ENCODE measurements at places on chromosomes 4 and X.

GRCh38 chrX:10549280-10549679, 71.1 kb downstream of the MID1 start:
- H3K4me3 ChIP-seq: no peak overlapping the region
- no peaks in the 10 kb centered on the region for H3K36me3 ChIP-seq
- H3K27me3 ChIP-seq: no peaks in the 10 kb centered on the region

- peak overlapping the region; percentile 62 for H3K4me3 ChIP-seq
- peaks cover 15% of the 10 kb centered on the region for H3K27me3 ChIP-seq
- DNase-seq: peak; percentile 2
Measured at GRCh38 chrX:134173541-134174272, 63.3 kb upstream of the CCDC160 start.

DNA sequence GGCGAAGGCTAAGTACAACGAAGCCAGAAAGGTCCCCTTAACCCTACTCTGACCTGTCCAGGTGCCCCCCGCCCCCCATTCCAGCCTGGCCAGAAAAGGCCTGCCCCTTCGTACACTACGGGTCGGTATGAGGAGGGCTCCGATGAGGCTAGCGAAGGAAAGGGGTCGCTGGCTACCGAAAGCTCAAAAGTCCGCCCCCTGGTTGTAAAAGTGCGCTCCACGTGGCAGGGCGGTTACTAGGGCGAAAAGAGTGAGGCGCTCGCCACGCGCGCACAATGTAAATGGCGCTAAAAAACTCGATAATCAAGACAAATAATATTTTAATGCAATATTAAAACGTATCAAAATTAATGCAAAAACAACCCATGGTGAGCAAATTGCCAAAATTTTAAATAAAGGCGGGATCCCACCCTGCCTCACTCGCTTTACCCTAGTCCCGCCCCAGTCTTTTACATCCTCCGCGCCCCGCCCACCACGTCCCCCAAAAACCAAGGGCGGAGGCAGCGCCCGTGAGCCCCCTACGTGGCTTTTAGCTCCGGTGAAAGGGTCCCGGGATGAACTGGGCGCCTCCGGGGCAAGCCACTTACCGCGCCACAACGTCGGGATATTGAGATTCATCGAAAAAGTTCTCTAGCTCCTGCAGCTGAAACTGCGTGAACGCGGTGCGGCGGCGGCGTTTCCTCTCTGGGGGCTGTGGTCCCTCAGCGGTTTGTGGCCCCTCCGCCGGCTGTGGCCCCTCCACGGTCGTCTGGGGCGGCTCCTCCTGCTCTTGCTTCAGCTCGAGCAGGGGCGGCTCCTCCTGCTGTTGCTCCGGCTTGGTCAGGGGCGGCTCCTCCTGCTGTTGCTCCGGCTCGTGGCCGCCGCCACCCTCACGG, 929 bp downstream of the ESX1 start:
- no peaks in the 10 kb centered on the region for H3K36me3 ChIP-seq
- H3K4me1 ChIP-seq: no peaks in the 10 kb centered on the region
- H3K27me3 ChIP-seq: peaks cover 22% of the 10 kb centered on the region
- no peak overlapping the region for H3K4me3 ChIP-seq

GRCh38 chrX:41313419-41313818, 20.5 kb upstream of the DDX3X start:
- H3K27me3 ChIP-seq: no peaks in the 10 kb centered on the region
- no peak for DNase-seq
- H3K27ac ChIP-seq: no peak overlapping the region
- H3K4me3 ChIP-seq: no peak overlapping the region

DNA sequence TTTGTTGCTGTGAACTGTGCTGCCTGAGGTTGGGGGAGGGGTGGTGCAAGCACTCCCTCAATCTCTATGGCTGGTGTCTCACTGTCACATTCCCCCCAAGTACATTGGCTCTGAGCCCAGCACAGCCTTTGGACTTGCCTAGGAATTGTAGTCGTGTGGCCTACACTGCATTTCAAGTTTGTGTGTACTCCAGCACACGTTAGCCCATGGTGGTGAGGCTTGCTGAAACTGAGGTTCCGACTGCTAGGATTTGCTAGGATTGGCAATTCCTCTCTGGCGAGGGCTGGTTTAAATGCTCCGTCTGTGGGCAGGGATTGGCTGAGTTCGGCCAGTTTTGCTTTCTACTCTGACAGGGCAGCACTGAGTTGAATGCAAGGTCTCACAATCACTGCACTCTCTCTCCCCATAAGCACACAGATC, 121.7 kb upstream of the CXXC4 start:
- no peak overlapping the region for H3K27ac ChIP-seq
- no peaks in the 10 kb centered on the region for H3K4me1 ChIP-seq
- H3K4me3 ChIP-seq: no peak overlapping the region

DNA sequence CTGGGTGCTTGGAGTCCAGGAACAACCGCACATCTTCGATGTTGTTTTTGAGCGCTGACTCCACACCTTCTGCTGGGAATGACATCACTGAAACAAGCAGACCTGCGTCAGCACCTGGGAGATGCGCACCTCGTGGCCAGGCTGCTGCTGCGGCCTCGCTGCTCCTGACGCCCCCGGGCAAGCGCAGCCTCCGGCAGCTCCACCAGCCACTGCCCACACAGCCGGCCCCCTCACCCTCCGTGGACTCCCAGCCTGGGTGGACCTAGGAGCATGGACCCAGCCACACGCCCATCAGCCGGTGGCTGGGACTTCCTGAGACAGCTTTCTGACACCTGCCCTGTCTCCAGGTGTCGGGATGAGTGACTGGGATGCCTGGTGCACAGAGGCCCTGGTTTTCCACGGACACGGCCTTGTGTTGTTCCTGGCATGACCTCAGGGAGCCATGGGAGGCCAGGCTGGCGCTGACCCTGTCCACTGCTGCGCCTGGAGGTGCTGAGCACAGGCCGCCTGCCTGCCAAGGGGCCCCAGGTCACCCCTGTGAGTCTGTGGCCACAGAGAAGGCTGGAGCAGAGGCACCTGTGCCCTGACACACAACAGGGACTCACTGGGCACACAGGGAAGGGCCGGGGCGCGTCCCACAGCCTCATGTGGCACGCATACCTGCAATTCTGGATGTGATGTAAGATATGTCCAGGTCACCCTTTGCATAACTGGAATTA, 48.6 kb downstream of the GAK start:
- peaks cover 17% of the 10 kb centered on the region for H3K4me1 ChIP-seq
- H3K27ac ChIP-seq: no peak overlapping the region
- DNase-seq: no peak
- H3K27me3 ChIP-seq: no peaks in the 10 kb centered on the region
- peaks cover 50% of the 10 kb centered on the region for H3K36me3 ChIP-seq
- H3K4me3 ChIP-seq: no peak overlapping the region

- H3K36me3 ChIP-seq: no peaks in the 10 kb centered on the region
- DNase-seq: no peak
- no peaks in the 10 kb centered on the region for H3K27me3 ChIP-seq
- no peaks in the 10 kb centered on the region for H3K4me1 ChIP-seq
- H3K4me3 ChIP-seq: no peak overlapping the region
Measured at GRCh38 chrX:100647095-100647494, 3.1 kb downstream of the SRPX2 start.

DNA sequence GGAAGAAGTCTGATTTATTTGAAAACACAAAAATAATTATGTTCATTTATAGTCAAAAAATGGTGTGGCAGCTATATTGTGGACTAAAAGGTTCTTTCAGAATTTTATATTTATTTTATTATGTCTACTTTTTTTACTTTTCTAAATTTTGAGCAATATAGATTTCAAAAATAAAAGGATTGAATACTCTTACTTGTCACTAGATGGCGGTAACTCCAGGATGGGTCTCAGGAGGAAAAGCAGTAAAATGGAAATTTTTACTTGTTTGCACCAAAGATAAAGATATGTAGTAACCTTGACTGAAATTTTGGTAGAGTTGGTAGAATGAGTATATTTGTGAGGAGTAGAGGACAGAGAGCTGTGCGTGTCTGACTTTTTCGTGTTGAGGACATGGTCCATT, 14.5 kb upstream of the DACH2 start:
- no peak overlapping the region for H3K4me3 ChIP-seq

DNA sequence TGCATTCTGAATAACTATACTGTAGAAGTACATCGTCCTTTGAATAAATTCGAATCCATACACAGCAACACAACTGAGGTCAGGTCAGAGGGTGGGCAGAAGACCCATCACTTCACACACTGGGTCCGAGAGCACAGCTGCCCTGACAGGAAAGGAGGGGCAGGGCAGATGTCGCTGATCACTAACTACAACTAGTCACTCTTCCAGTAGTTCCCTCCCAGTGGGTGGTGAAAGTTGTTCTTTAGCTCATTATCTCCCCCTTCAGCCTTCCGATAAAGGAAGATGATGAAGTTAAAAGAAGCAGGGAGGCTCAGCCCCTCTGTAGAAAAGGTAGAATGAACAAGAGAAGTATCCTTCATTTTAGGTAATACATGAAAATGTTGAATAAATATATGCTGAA, 278.9 kb downstream of the INPP4B start:
- peak overlapping the region; percentile 78 for H3K27ac ChIP-seq
- DNase-seq: peak; percentile 58
- H3K4me3 ChIP-seq: peak overlapping the region; percentile 54
- H3K36me3 ChIP-seq: no peaks in the 10 kb centered on the region

- H3K27me3 ChIP-seq: no peaks in the 10 kb centered on the region
- H3K27ac ChIP-seq: no peak overlapping the region
- no peak overlapping the region for H3K4me3 ChIP-seq
- no peak for DNase-seq
Measured at GRCh38 chr4:156962528-156962974, 9.0 kb downstream of the PDGFC start.
